ENCODE measurements at places on chromosomes 1 and 21.

DNA sequence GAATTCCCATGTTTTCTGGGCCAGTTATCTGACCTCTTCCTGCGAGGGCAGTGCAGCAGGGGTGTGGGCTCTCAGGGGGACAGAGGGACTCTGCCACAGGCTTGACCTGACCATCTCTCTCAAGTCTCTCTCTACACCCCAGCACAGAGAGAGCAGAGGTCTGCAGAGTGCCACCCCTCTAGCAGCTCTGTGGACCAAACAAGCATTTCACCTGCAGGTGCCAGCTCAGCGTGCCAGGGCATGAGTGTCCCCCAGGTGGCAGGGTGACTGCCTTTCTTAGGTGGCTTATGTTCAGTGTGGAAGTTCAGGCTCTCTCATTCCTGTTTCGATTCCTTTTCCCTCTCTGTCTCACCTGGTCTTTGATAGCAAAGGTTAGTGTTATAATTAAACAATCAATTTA is 191.3 kb downstream of the CACNA1E start:
- no peak for DNase-seq

DNA sequence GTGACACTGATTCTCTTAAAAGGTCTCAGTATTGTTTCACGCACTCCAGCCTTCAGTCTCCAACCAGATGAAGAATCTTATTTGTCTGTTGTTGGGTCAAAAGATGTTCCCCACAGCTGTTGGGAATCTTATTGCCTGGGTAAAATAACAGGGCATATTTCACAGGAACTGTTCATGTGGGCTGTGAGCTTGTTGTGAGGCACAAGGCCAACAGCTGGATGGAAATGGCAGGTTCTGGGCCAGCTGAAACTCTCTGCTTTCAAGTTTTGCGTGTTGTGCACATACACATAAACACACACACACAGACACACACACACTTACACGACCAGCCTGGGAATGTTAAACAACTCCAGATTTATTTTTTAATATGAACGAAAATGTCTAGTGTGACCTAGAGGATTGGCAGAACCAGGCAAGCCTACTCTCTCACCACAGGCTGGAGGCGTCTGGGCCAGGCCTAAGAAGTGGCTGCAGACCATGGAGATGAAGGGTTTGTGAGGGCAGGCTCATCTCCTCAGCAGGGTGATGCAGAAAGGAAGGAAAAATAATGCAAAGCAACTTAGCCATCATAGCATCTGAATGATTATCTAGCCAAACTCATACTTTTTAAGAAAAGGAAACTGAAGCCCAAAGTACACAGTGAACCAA is 357.0 kb downstream of the TTLL7 start:
- no peak for DNase-seq

DNA sequence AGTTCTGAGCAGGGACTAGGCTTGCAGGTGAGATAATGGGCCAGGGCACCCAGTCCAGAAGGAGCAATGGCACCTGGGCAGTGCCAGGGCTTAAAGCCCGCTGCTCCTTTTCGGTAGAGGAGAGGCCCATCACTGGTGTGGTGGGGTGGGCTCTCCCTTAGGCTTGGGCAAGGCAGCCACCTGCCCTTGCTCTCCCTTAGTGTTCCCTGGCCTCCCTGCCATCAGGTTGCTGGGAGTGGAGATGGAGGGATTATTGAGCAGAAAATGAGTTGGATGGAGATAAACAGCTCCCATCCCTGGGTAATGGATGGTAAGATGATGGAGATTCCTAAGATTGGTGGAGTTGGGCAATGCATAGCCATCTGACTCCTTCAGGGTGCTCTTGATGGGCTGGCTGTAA is 7.9 kb downstream of the MYOG start:
- no peak for DNase-seq

- DNase-seq = no peak
Observed at GRCh38 chr1:205770618-205771017, 4.7 kb downstream of the RAB29 start.

DNA sequence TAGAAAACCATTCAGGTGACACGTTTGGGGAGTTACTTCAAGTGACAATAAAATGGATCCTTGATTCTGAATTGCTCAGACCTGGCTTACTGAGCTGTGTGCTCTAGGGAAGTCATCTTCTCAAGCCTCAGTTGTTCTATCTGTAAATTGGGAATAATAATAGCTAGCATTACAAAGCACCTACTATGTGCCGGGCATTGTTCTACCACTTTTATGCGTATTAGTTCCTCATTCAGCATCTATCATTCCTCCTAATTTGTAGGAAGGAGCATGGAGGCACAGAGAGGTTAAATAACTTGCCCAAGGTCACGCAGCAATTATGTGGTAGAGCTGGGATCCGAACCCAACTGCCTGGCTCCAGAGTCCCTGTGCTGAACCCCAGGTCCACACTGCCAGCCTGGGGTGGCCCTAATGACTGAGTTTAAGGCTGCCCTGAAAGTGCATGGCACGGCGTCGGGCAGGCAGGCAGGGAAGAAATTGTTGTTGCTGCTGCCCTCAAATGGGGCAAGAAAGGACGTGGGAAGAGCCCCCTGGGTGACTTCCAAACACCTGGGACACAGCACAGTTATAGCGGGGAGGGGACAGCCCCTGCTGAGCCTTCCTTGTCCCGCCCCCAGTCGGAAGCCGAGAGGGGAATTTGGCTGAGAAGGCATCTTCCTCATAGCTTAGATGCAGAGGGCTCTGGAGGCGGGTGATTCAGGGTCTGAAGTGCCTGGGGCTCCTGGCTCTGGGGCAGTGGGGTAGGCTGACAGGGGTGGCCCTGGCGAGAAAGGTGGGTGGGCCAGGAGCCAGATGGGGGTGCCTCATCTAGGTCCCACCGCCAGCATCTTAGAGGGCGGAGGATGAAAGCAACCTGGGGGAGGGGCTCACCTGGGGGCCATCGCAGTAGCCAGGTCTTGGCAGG is 86.5 kb upstream of the IFFO2 start:
- no peak for DNase-seq

DNA sequence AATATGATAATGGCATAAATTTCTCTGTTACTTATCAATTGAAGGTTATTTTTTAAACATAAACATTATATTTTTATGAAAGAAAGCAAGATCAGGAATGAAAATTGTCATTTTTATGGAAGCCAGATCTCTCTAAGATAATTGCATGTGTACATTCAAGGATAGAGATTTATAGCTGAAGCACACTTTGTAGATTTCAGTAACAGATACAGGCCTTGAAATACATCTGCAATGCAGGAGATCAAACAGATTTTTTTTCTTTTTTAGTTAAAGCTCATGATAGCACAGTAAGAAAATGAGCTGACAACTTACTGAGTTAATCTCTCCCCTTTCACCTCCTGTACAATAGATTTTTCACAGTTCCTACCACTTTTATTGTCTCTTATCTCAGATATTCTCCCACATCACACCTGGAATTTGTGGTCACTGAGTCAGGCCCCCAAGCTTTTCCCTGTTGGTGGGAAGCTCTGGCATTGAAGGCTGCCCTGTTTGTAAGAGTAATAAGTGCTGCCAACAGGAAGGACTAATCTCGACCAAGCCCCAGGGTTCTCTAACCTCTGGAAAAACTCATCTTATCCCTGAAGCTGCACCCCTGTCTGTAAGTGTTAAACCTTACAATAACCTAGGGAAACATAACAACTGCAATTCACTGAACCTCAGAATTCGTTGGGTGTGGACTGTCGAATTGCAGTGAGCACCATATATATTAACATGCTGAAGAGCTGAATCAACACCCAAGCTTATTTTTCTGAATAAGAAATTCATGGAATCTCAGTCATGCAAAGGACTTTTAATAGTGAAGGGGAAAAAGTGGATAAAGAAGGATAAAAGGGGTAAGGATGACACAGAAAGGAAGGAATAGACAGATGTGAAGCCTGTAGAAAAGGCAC is 599.0 kb downstream of the LMO4 start:
- DNase-seq = no peak

DNA sequence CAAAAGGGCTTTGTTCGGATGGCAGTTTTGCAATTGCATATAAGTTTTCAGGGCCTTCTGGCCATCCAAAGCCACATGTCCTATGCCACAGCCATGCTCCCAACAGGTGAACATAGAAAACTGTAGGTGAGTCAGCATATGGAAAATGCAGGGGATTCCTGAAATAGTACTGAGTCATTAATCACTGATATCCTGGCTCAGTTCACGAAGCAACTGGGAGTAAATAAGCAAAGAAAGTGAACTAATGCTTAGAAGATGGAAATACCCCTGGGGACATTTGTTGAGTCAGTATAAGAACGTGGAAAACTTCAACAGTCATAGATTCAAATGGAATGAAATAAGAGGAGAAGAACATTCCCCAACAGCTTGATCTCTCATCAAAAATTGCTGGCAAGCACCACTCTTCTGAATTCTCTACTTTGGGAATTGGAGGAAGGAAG is 148.9 kb upstream of the RUNX1 start:
- DNase-seq = no peak

DNA sequence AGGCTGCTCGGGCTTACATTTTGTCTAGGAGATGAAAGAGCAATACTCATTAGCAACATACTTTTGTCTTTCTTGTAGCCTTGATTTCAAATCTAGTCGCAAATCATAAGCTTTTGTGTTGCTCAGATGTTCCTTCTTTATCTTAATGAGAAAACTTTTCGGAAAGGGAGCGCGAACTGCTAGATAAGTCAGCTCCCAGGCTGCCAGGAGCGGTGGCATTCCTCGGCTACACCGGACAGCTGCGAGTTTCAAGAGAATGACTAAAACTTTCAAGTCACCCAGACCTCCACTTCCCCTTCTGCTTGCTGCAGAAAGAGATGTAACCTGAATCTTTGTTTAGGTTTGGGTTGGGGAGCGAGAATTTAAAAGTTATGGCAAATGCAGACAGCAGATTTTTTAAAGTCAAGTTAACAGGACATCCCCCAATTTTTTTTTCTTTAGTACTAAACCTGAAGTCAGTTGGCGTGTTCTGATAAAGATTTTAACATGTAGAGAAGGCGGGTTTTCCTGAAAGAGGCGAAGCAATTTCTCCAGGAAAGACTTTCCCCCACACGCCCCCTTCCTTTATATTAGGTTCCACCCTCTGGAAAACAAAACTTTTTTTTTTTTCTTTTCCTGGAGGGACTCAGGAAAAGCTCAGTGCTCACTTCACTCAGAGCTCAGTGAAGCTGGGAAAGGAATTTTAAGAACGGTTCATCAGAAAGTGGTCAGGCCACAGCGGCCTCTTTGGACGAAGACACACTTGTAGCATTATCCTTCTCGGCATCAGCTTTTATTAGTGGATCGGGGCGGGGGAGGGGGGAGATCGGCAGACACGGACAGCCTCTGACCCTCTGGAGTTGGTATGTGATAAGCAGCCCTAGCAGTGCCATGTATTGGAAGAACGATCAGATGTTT is at the start of gene LHX8:
LHX8 (plus strand) TSS at position 639 of the 897 bp plus-strand sequence. CDS start 2,227 bp downstream, outside the sequence.
- no peak for DNase-seq

GRCh38 chr1:225936523-225936922 is 4.5 kb downstream of the LEFTY2 start:
- no peak for DNase-seq

- DNase-seq = no peak
Observed at GRCh38 chr1:176119549-176119948, 87.5 kb downstream of the COP1 start.

DNA sequence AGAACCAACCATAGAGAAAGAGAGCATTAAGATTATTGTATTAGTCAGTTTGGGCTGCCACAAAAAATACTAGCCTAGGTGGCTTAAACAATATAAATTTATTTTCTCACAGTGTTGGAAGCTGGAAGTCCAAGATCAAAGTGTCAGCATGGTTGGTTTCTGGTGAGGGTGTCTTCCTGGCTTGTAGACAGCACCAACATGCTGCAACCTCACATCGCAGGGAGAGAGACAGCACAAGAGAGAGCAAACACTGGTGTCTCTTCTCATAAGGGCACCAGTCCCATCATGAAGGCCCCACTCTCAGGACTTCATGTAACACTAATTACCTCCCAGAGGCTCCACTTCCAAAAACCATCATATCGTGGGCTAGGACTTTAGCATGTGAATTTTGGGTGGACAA is 30.6 kb upstream of the HAO2 start:
- no peak for DNase-seq

- no peak for DNase-seq
Observed at GRCh38 chr1:98931128-98931835, 73.4 kb downstream of the PLPPR5 start.

DNA sequence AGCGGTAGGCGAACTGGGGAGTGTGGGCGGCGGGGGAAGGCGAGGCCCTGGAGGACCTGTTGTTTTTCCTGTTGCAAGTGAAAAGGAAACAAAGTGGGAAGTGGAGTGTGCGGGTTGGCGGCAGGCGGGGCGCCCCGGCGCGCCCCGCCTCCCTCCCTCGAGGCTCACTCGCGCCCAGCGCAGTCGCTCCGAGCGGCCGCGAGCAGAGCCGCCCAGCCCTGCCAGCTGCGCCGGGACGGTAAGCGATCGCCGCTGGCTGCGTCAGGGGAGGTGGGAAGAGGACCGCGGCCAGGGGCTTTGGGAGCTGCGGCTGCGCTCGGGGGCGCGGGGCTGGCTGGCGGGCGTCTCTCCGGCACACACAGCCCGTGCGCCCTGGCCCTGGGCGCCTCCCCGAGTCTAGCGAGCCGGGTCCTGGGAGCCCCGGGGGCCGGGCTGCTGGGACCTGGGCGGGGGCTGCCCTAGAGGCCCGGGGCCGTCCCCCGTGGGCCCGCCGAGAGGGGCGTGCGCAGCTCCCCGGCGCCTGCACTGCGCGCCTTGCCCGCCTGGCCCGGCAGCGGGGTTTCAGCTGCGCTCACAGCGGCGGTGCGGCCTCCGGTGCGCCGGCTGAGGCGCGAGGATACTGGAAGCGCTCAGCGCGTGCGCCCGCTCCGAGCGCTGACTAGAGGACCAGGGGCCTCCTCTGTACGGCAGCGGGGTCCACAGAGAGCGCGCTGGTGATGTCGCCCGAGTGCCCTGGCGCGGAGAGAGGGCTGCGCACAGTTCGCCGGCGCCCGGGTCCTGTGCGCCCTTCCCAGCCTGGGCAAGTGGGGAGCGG is at the start of gene PIK3CD:
PIK3CD (plus strand) TSS at position 167 of the 814 bp plus-strand sequence. CDS start 58,725 bp downstream, outside the sequence.
- DNase-seq = no peak

DNA sequence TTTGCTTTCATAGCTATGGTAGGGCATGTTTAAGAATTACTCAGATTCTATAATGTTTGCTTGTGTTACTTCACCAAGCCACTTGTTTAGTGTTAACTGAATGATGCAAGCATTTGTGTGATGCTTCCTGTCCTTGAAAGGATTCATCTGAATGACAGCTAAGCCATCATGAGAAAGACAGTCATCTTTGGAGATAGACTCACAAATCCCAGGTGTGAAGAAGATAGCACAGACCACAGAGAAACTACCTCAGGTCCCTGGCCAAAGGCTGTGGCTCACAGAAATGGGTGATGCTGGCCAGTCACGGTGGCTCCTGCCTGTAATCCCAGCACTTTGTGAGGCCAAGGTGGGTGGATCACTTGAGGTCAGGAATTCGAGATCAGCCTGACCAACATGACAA is 321.4 kb downstream of the DPYD start:
- no peak for DNase-seq

DNA sequence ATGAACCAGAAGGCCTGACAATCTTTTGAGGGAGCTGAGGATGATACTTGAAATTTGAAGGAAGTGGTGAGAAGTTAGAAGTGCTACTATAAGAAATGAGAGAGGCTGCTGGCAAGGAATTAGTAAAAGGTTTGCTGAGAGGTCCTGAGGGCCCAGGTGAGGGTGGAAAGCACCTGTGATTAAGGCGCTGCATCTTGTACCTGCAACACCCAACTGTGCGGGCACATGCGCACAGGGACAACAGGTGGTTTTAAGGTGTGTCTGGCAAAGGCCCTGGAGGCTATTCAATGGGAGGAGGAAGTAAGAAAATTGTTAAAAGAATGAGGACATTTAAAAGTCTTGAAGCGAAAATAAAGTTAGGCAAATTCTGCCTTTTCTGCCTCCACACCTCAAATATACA is 349.3 kb downstream of the RGS7 start:
- DNase-seq = no peak
